Kidney epithelial cell (primary cell): ENCODE measurements at places on chromosomes 12 and 14. TPM values are rescaled to one million over a fixed set of nuclear protein-coding genes. Genes with fewer than 3 reads are reported as not detected.

SLCO1B1 gene
- total RNA-seq, result not detected in 2 replicates

WNT1 gene
- not detected in 2 replicates for total RNA-seq

MRPS35 gene
- 65.8 and 93.3 TPM in 2 replicates for total RNA-seq

PXMP2 gene
- 34.8 and 37.2 TPM in 2 replicates for total RNA-seq

LTBR gene
- total RNA-seq, result 134 and 219 TPM in 2 replicates

KLC1 gene
- 266 and 280 TPM in 2 replicates for total RNA-seq

CFAP73 gene
- total RNA-seq, result not detected in 2 replicates
